ENCODE measurements at places on chromosomes 12 and 14.

GRCh38 chr12:118336123-118336522 lies 36.6 kb downstream of the TAOK3 start:
- no peak for DNase-seq

GRCh38 chr14:85687456-85687855 lies 157.5 kb downstream of the FLRT2 start:
- no peak for DNase-seq

DNA sequence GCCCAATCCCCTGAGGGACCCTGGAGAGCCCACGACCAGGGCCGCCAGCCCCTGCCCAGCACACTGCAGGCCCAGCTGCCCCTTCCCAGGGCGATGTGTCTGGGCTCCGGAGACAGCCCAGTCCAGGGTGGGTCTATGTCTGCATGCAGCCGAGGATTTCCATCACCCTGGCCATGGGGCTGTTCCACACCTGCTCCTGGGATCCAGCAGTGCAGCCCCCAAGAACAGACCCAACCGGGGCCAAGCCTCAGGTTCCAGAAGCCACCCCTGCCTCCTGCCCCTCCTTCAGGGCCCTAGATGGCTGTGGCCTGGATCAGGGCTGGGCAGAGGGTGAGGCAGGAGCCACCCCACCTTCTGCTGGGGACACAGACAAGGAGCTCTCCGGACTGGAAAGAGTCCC lies 11.5 kb downstream of the C14orf180 start:
- DNase-seq: no peak

GRCh38 chr12:20514598-20514997 lies 146.3 kb downstream of the PDE3A start:
- DNase-seq: no peak

GRCh38 chr12:119685375-119685774 lies 17.4 kb downstream of the PRKAB1 start:
- no peak for DNase-seq

- DNase-seq: no peak
Measured at GRCh38 chr14:95077345-95077744, 80.0 kb downstream of the DICER1 start.

GRCh38 chr14:78278464-78279250 lies 108.5 kb downstream of the NRXN3 start:
- no peak for DNase-seq

- DNase-seq: no peak
Measured at GRCh38 chr12:11668611-11669010, 19.1 kb downstream of the ETV6 start.

GRCh38 chr14:77145975-77146740 lies 4.6 kb upstream of the ZDHHC22 start:
- DNase-seq: no peak

DNA sequence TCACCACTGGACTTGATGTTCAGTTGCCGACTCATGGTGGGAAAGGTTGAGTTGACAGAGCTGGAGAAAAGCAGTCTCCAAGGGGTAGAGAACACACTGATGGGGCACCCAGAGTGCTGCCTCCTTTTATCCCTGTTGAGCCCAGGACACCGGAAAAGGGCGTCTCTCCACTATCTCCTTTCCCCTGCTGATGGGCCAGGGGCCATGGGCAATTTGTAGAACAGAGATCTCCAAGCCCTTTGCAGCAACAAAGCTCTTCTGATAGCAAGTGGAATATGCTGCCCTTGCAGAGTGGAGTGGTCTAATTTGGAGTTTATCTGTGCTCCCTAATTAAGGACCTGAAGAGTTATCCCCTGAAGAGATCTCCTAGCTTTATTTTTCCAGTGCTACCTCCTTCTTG lies at the start of gene KRT74:
Gene KRT74 (minus strand): TSS at position 101 of the 400 bp plus-strand sequence. CDS start 66 bp downstream, at position 35.
- DNase-seq: no peak

DNA sequence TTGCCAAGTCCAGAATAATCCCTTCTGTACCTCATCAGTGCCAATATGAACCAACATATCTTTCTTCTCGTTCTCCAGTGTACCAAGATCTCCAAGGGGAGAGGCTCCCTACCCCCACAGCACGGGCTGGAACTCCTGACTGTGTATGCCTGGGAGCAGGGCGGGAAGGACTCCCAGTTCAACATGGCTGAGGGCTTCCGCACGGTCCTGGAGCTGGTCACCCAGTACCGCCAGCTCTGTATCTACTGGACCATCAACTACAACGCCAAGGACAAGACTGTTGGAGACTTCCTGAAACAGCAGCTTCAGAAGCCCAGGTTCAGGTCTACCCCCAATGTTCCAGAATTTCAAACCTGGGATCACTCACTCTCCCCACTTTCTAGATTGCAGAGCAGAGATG lies 10.5 kb upstream of the OAS2 start:
- no peak for DNase-seq

DNA sequence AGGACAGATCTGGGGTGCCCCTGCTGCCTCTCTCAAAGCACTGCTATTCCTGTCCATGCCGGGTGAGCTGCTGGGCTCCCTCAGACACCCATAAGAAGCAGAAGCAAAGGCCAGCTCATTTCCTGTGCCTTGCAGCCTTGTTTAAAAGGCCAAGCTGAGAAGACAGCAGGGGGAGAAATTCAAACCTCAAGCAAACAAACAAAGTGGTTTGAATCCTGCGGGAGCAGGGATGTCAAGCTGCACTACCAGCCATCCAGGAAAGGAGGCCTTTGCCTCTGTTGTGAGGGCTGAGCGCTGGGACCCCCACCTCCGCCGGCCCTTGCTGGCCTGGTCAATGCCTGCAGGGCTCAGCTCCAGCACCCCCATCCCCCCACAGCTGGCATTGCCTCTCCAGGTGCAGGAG lies 176.5 kb downstream of the PIWIL1 start:
- DNase-seq: no peak

DNA sequence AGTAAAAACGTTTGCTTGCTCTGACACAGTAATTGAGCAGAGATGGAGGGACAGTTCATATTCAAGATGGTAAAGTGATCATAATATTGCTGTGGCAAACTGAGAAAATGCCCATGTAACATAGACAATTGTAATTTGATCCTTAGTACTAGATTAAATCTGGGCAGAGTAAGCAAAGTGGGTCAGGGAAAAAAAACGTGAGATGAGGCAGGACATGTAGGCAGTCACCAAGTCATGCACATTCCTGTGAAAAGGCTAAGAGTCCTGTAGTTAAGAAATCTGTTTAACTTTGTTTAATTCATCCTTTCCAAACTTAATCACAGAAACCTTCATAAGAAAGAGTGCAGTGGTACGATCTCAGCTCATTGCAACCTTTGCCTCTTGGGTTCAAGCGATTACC lies 16.1 kb downstream of the BTBD7 start:
- DNase-seq: no peak

GRCh38 chr14:99708449-99708848 lies 24.4 kb downstream of the CYP46A1 start:
- no peak for DNase-seq

DNA sequence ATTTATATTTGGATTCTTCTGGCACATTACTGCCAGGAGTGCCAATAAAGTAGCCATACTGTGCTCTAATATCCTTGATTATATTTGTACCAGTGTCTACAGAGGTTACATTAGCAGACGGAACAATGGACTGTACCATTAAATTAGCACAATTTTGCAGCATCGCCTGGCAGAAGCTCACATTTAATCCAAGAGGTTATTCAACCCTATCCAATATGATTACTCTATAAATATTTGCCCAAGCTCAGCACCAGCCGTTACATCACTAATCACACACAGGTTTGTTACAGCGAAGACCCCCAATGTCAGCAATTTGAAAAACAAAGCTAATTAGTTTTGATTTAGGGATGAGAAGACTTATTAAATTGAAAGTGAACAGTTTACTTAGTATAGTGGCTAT lies 16.9 kb upstream of the MGST1 start:
- no peak for DNase-seq

DNA sequence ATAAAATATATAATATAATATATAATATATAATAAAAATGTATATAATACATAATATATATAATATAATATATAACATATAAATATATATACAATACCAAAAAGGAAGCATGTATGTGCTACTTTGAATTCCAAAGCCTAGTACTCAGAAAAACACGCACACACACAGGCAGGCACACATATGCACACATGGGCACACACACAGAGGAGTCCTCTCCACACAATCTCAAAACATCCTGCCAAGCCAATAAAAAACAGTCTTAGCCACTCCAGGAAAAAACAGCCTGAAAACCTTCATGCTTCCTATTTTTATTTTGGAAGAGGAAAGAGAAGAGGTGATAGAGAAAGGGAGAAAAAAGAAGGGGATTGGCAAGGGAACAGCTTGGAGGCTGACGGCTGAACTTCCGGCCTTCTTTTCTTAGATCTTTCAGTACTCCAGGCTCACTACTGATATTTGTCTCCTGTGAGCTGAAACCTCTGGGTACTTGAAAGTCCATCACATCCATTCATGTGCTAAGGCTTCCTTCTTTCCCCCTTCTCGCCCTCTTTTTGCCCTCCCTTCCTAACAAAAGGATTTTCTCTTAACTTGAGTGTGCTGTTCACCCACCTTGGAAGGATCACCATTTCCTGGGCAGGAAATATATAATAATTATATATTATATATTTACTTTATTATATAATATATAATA lies 394.2 kb downstream of the NUAK1 start:
- DNase-seq: no peak

DNA sequence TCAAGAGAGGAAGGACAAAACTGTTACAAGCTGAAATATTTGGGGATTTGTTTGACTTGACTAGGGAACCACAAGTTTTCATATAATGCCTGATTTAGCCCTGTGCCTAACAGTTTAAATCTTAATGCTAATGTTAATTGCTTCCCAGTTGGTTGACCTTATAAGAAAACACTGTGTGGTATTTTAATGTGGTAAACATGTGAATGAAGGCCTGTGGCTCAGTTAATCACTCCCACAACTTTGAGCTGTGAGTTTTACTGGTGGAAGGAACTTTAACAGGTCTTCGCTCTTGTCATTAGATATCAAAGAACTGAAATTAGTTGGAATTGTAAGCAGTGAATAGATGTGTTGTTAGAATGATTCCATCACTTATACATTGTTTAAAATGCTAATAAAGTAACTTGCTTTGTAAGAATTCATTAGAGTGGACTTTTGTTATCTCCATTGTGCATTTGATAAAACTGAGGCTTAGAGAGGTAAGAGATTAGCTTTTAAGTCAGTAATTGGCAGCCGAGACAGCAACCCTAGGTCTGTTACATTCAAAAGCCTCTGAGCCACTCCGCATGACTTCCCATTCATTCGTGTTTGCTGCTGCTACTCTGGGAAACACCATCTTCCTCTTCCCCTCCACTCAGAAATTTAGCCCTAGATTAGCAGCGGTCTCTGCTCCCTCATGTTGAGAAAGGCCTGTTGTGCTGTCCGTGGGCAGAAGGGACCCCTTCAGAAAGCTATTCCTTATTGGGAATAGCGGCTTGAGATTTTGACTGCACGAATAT lies 1.0 kb upstream of the TBK1 start:
- no peak for DNase-seq

DNA sequence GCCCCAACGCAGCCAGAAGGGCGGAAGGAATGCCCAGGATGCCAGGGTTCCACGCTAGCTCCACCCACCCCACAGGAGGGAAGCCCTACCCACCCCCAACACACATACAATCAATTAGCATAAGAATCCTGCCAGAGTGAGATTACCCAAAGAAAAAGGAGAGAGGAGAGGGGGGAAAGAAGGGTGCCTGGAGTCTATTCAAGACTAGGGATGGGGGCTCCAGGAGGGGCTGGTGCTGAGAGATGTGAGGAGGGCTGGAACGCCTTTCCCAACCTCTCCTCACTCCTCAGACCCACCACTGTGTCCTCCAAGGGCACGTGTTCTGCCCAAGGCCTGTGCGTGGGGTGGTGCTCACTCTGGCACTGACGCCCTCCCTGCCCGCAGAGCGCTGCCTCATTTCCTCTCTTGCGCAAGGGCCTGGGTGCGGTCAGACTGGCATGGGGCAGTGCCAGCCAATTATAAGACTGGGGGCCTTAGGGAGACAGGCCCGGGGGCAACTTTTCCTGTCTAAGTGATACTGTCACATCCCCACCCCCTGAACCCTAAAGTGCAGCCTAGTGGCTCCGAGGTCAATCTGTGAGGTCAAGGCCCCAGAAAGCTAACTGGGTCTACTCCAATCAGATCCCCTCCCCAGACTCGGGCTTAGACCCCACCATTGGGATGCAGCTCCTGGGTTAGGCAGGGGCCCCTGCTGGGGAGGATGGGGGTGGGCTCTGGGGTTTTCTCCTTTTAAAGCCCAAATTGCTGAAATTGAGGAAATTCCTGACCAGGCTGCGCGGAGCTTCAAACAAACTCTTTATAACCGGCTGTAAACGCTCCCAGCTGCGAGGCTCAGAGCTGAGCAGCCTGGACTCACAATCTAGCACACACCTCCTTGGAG lies 10.2 kb upstream of the ITGB7 start:
- no peak for DNase-seq

- no peak for DNase-seq
Measured at GRCh38 chr12:57242691-57243454, 8.1 kb downstream of the STAC3 start.

GRCh38 chr12:19223018-19223417 lies 93.5 kb downstream of the PLEKHA5 start:
- no peak for DNase-seq

DNA sequence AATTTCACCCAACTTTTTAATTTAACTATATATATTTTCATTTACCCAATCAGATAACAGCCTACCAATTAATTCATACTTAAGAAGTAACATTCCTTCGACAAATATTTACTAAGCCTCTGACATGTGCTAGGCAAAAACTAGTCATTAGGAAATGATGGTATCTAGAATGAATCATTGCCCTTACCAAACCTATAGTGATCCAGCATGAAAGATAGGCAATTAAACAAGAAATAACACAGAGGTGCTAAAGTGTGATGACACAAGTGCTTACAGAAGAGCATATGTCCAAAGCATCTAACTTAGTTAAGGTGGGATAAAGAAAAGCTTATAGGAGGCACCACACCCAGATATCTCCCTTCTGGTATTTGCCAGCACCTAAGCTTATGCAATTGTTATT lies 166.5 kb upstream of the RASSF8 start:
- DNase-seq: no peak

DNA sequence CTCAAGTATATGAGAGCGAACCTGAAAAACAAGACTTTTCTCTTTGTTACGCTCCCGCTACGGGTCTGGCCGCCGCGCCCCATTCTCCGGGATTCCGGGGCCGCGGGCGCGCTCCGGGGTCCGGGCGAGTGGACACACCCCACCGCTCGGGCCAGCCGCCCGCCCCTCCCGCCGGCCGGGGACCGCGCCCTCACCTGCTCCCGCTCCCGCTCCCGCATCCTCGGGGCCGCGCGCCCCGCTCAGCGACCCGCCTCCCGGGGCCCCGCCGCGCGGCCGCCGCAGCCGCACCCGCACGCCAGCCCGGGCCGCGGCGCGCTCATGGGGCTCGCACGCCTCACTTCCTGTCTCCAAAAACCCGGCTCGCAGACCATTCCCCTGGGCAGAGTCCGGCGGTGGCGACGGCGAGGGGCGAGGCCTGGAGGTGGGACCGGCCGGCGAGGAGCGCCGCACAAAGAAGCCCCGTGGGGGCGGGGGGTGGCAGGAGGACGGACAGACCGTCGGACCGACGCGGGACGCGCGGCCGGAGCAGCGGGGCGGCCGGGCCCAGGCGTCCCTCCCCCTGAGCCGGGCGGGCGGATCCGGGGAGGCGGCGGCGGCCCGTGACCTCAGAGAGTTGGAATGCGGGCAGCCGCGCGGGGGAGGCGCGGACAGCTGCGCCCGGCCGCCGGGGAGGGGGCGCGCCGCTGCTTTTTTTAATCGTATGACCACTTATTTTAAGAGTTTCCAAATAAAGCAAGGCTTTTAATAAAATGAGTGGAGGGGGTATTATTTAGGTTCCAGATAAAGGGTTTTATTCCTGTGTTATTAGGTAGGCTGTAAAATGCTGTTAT lies at the start of gene PTPN21:
Gene PTPN21 (minus strand): TSS at position 551 of the 830 bp plus-strand sequence. CDS start 4,590 bp downstream, outside the sequence.
- no peak for DNase-seq
